NCI-H187 treated with DMSO at 0.1 percent for 48 hours (cell line): ENCODE measurements at places on chromosomes 3 and 15.

DNA sequence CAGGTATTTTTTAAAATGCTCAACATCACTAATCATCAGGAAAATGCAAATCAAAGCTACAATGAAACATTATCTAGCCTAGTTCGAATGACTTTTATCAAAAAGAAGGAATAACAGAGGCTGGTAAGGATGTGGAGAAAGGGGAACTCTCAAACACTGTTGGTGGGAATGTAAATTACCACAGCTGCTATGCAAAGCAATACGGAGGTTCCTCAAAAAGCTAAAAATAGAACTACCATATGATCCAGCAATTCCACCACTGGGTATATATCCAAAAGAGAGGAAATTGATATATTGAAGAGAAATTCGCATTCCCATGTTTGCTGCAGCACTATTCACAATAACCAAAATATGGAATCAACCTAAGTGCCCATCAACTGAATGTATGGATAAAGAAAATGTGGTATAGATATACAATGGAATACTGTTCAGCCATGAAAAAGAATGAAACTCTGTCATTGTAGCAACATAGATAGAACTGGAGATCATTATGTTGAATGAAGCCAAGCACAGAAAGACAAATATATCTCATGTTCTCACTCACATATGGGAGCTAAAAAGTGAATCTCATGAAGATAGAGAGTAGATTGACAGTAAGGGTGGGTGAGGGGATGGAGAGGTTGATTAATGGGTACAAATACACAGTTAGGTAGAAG, 19.7 kb upstream of the CLN6 start:
- no peak for DNase-seq

GRCh38 chr15:55696221-55696620, 46.7 kb downstream of the PRTG start:
- DNase-seq, result no peak

DNA sequence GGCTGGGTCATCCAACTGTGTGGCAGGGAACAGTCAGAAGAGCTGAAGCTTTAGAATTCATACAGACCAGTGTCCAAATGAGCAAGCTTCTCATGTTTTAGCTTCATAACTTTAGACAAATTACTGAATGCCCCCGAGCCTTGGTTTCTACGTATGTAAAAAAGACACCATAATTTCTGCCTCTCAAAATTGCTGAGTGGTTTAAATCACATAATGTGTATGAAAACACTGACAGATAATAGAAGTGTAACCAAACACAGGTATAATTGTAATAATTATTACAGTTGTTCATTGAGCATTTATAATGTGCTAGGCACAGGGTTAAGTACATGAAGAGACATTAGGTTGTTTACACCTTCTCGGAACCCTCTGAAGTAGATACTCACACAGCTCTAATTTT, 207.2 kb downstream of the IGSF11 start:
- DNase-seq, result no peak

GRCh38 chr3:19348941-19349564, 200.7 kb downstream of the KCNH8 start:
- no peak for DNase-seq

- DNase-seq, result no peak
Observed at GRCh38 chr3:195821403-195822130, 9.8 kb upstream of the MUC4 start.

DNA sequence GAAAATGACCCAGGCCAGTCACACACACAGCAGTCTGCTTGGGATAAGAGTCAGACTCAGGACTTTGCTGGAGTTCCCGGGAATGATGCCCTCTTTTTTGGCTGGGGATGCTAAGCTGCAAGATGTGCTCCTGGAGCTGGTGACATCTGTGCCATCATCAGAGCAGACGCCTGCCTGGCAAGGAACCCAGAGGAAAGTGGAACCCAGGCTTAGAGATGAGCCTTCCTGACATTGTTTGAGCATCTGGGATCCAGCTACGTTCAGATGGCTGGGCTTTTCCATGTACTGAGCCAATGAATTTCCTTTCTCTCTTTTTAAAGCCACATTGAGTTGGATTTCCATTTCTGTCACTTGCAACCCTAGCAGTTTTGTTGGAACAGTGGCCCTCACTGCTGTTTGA, 53.3 kb downstream of the EBLN2 start:
- DNase-seq, result no peak

GRCh38 chr3:22617372-22617771, 585.8 kb upstream of the UBE2E2 start:
- no peak for DNase-seq

DNA sequence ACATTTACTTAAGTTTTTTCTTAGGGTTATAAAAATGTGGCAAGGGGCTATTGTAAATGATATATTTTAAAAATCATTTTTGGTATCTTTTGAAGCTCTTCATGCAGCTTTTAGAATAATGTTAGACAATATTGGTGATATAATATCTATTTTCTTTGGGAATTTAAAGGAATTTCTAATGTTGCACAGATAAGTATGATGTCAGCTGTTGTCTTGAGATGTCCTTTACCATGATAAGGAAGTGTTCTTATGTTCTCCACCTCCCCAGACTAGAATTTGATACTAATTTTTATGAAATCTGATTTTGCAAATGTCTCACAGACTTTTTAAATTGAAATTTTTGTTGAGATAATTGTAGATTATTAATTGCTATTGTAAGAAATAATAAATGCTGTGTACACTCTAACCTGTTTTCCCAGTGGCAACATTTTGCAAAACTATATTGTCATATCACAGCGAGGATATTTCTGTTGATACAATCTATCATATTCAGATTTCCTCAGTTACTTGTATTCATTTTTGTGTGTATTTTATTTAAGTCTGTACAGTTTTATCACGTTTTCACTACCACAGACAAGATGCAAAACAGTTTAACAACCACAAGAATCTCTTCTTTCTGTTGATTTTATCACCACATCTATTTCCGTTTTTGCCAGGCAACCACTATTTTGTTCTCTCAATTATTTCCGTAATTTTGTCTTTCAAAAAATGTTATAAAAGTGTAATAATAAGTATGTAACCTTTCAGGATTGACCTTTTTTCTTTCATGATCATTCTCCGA, 55.4 kb downstream of the SPRED1 start:
- no peak for DNase-seq

GRCh38 chr3:71045212-71045916, 538.2 kb downstream of the FOXP1 start:
- DNase-seq, result no peak

- no peak for DNase-seq
Observed at GRCh38 chr3:145972851-145973250, 188.1 kb downstream of the PLOD2 start.

DNA sequence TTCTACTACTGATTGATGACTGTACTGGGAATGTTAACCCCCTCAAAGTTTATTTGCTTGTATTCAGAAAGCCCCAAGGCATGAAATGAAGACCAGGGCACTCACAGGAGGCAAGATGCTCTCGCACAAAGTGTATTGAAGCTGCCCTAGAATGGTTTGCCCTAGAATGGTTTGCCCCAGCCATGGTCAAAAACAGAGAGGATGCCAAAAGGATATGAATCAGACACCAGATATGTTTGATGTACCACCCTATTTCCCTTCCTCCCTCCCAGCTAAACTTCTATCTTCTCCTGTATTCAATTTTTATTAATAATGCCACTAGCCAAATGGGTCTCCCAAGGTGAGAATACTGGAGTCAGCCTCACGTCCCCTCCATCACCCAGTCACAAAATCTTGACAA, 101.3 kb downstream of the TMCO5A start:
- no peak for DNase-seq

- no peak for DNase-seq
Observed at GRCh38 chr3:15976524-15976923, 178.7 kb upstream of the ANKRD28 start.

GRCh38 chr3:165669504-165669903, 167.7 kb downstream of the BCHE start:
- no peak for DNase-seq

DNA sequence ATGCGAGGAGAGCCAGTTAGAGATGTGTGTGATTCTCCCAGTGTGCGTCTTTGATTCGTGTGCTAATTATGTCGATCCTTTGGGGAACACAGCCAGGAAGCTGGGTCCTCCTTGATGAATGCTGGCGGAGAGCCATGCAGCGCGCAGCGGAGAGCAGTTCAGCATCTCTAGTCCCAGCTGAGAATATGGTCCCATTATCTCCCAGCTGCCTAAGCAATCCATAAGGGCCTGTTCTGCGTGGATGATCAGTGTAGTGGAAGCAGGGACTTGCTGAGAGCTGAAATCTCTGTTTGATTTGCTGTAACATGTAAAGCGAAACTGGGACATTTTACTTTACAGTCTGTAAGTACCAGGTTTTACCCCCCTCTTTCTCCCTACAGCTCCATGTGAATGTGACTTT, 412.7 kb downstream of the CNTN4 start:
- DNase-seq, result peak; percentile 66

DNA sequence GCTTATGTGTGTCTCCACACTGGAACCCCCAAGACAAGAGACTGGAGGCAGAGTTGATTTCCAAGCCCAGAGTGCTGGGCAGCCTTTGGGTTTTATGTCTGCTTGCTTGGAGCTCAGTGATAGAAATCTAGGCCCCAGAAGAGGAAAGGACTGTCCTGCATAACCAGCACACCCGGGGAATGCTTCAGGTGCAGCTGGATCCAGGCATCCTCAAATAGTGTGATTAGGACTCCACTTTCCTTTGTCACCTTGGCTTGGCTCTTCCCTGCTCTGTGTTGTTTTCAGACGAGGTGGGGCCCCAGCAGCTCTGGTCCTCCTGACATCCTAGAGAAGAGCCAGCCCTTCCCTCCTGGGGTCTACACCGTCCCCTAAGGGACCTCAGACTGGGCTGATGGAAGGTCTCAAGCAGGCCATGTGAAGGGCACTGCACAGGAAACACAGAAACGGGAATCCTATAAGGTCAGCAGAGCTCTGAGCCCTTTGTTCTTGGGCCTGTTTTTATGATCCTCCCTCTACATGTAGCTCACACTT, 143.7 kb downstream of the TJP1 start:
- DNase-seq, result no peak

DNA sequence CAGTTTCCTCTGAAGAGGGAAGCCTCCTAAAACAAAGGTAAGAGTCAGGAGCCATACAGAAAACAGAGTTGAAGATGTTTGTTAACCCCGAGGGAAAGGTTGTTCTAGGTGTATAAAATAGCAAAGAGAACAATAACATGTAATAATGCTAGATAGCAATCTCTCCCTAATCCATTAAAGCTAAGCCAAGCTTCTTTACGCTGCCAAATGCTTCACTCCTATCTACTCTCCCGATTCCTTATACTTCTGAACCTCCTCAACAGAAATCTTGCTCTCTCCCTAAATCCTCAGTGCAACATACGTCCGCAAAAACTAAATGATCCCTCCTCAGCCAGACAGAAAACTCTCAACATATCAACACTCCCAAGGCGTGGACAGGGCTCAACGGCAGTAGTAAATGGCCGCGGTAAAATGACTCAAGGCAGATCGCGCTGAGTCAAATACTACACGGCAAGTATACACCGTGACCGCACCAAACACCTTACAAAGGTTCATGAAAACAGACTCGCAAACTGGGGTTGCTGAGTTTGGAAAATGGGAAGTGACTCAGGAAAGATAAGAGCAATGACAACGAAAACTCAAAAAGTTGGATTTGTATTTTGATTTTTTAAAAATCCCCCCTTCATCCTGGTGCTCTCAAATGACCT, 682 bp downstream of the CLDND1 start:
- DNase-seq, result no peak

DNA sequence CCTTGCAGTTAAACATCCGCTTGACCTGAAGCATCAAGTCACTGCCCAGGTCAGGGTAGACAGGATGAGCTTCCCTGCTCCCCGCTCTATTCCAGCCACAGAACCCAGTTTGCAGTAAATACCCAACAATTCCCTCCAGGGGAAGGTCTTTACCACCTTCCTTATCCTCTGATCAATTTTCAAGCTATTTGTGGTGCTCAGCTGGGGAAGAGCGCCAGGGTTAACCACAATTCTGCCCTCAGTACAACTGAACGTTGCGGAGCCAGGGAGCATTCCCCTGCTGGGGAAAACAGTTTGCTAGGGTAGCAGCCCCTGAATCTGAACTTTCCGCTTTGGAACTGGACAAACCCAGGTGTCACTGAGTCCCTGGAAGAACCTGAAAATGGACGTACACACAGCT, 28.5 kb downstream of the RBPMS2 start:
- DNase-seq, result no peak

DNA sequence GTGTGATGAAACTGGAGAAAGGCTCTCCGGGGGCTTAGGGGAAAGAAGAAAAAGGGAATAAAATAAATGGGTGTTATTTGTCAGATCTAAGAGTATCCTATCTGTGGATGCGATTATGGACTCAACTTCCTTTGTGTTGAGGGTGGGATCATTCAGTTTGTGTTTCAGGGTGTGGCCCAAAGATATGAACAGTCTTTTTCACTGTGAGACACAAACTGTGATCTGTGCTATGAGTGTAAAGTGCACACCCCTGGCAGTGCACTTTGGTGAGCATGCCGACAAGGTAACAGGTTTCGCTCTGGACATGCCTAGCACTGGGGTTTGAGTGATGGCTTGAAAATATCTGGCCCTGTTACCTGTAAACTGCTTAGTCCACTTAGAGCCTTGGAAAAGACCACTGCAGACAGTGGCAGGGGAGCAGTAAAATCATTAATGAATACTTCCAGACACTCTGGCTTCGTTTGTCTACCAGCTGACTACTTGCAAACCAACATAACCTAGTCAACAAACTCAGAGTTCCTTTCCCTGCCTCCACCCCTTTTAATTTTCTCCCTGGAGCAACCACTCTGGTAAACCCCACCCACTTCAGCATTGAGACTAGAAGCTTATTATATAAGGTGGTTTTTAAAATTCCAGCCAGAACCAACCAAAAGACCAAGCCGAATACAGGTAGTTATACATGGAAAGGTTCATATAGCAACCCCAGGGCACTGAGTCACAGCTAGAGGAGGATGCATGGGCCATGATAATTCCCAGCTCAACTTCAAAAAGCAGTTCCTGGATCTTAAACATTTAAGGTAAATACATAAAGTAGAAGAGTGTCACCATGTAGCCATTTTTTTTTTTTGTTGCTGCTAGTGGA, 55.1 kb downstream of the TAMM41 start:
- DNase-seq, result no peak

DNA sequence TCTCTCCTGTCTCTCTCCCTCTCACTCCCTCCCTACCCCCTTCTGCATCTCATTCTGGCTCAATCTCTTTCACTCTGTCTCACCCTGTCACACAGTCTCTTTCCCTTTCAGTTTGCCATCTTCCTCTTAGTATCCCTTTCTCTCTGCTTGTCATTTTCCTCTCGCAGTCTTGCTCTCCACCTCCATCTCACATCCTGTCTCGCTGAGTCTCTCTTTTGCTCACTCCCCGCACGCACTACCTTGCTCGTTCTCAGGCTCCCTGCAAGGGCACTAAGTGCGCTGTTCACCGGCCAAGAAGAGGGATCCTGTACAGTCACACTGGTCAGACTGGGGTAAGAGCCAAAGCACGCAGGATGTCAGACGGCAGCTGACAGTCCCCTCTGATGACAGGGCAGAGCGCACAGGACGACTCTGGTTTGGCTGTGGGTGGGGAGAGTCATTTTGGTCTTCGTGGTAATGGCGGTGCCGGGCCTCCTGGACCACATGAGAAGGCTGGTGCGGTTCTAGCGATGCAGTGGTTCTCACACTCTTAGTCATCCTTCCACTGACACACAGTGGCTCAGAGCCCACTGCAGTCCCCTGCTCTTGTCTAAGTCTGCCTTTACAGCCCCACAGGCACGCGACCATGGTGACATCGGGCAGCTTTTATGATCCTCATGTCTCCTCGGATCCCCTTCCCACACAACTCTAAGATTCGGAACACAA, 356.8 kb downstream of the FOXP1 start:
- no peak for DNase-seq

GRCh38 chr3:134361162-134361835, 12.9 kb downstream of the AMOTL2 start:
- DNase-seq, result no peak

- DNase-seq, result no peak
Observed at GRCh38 chr15:77944002-77944867, 133.3 kb downstream of the TBC1D2B start.
